LHCN-M2 (cell line): ENCODE measurements at places on chromosomes 7 and 10.
A peak's percentile ranks its signal among the peaks of the same experiment; 100 is the strongest.

DNA sequence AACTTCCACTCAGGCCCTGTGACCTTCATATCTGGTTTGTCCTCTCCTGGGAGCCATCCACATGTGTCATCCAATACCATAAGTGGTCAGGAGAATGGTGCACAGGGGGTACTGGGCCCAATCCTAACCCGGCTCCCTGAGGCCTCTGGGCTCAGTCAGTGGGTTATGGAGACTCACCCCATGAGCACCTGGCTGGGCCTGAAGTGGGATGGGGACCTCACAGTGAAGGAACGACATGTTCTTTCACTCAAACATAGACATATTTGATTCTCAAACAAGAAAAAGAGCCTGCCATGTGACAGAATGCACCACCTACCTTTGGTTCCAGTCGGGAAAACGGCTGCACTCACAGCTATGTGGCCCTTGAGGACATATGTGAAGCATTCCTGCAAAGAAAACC lies 51.8 kb downstream of the XPNPEP1 start:
- DNase-seq = no peak

DNA sequence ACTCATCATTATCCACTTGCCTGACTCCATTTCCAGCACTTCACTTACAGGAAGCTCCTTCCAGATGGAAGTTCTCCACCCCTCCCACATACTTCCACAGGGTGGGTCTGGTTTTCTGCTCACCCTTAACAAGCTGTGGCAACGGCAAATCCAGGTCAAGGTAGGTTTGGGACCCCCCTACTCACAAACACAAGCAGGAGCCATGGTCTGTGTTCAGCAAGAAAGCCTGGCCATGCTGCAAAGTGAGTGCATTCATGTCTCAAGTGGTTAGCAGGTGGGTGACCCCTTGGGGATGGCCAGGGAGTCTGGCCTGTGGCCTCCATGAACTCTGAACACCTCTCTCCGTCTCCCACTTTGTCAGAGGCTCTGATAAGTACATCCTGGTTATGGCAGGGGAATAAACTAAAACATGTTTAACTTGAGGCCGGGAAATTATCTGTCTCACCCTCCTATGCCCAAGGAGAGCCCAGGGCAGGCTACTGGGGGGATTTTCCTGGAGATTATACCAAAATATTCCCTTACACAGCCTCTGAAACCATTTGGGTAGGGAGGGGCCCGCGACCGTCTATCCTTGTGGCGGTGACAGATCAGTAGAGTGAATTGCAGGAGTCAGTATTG lies 844 bp downstream of the XPNPEP1 start:
- no peak for DNase-seq

DNA sequence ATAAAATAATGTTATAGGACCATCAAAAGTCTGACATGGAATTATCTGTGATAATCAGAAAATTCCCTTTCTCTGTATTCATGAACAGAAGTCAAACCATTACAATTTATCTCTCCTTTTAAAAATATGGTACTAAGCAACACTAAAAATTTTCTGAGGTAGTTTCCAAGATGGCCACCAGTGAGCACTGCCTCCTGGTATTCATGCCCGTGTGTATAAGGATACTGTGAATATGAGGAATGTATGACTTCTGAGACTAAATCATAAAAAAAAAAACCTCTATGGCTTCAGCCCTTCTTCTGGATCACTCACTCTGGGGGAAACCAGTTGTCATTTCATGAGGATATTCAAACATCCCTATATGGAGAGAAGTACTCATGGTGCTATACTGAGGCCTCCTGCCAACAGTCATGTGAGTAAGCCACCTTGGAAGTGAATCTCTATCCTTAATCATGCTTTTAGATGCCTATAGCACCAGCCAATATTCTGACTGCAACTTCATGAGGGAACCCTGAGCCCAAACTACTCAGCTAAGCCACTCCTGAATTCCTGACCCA lies 41.1 kb downstream of the SIRT1 start:
- peak; percentile 41 for DNase-seq

DNA sequence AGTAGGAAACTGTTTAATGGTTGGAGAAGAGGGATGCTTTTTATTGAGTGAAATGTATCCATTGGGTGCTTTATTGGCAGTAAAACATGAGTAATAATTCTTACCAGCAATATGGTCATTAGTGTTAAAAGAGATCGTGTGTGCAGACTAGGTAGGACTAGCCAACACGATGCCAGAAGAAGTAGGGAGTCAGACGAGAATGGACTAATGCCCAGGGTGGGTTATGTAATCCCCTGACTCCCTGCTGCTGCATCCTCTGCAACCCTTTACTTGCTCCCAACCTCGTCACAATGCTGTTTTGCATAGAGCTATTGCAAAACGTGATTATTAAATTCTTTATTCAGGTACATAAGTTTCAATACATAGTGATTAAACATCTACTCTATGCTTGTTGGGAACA lies 1213.7 kb downstream of the GATA3 start:
- DNase-seq = no peak

- no peak for DNase-seq
Measured at GRCh38 chr7:151951672-151952338, 4.4 kb upstream of the GALNTL5 start.

- DNase-seq = peak; percentile 81
Measured at GRCh38 chr7:39621784-39622411, 1.5 kb upstream of the RALA start.

GRCh38 chr7:157568770-157569584 lies 232.2 kb downstream of the DNAJB6 start:
- peak; percentile 4 for DNase-seq

DNA sequence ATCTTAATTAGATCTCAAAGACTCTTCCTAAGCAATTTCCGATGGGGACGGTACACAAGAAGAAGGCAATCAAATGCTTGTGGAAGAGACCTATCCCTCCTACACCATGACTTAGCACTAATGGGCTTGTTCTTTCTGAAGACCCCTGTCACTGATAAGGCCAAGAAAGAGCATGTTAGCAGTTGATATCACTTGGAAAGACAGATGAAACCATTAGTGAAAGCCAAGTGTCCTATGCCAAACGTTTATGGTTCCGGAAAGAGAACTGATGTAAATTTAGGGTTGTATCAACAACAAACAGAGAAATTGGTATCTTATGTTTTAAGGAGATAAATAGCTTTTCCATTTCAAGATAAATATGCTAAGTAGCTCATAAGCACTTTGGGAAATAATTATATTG lies 6.5 kb downstream of the UROS start:
- DNase-seq = no peak

GRCh38 chr7:84693483-84693882 lies 493.4 kb downstream of the SEMA3D start:
- DNase-seq = no peak

- DNase-seq = no peak
Measured at GRCh38 chr7:71429083-71429482, 297.1 kb downstream of the GALNT17 start.

- no peak for DNase-seq
Measured at GRCh38 chr10:88121361-88121760, 257.9 kb downstream of the PTEN start.

DNA sequence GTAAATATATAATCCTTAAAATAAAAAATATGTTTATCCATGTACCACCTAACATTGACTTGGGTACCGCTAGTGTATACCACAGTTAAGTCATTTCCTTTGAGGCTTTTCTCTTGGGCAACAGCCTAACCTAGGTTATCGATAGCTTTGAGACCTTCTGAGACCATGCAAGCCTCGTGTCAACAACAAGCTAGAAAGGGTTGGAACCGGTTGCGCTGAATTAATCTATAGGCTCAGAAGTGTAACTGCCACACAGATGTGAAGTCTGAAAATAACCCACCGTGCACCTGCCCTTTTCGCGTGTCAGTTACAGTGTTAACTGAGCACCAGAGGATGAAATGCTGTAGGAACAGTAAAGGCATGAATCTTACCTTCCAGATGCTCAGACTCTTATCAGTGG lies 59.8 kb downstream of the ARID5B start:
- DNase-seq = no peak

- no peak for DNase-seq
Measured at GRCh38 chr10:61472090-61472674, 19.0 kb upstream of the TMEM26 start.

DNA sequence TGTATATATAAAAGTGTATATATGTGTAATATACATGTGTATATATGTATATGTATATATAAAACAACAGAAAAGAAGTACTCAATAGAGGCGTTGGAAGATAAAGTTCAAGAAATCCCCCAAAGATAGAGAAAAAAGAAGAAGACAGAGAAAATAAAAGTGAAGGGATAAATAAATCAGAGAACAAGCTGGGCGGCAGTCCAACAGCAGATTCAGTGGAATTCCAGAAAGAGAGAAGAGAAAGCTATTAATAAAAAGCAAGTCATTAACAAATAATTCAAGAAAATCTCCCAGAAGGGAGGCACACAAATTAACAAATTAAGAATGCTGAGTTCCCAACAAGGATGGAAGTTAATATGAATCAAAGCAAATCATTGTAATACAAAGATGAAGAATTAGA lies 59.3 kb upstream of the RNF148 start:
- DNase-seq = no peak

DNA sequence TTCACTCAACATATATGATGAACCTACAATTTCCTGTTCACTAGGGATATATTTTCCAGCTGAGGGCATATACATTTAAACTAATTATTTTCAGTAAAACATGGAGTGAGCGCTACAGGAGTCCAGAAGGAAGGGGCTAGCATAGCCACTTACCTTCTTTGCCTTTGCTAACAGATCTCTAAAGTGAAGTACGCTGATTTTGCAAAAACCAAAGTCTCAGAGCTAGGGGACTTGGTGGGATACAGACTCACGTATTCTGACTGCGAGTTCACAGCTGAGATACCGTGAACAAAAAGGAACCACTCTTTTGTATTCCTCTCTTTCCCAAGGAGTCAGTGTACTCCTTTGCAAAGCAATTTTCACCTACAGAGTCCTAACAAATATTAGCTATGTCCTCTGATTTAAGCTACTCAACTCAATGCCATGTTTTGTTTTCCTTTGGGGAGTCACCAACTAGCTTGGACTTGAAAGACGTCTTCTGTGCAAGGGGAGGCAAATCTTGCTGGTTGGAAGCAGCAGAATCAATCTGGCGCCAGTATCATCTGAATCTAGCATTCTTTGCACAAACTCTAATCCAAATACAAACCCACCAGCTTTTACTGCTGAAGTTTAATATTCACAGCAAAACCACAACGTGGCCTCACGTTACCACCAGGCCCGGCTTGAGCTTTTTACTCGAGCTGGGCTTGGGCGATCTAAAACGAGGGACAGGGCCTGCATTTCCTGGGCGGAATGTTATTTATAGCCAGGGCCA lies 657 bp downstream of the CDNF start:
- DNase-seq = no peak

DNA sequence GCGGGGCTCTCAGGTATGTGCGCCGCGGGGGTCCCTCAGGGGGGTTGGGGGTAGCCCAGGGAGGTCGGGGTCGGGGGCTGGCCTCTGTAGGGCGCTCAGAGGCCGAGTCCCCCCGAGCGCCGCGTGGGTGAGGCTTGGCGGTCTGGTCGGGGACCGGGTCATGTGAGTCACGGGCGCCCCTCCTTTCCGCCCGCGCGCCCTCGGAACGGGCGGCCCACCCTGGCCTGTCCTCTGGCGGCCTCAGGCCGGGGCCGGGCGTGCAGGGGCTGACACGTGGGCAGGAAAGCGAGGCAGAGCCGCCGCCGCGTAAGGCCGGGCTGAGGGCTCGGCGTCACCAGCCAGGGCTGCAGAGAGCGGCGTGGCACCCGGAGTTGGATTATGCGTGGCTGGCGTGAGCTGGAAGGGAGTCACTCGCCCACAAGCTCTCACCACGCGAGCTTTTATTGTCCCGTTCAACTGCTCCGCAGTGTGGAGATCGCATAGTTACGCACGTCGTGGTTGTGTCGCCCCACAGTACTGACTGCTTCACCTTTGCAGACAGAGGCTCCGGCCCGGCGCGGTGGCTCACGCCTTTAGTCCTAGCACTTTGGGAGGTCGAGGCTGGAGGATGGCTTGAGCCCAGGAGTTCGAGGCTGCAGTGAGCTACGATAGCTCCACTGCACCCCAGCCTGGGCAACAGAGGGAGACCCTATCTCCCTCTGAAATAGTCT lies 385 bp downstream of the SHLD2 start:
- peak; percentile 84 for DNase-seq

- DNase-seq = no peak
Measured at GRCh38 chr10:43352951-43353350, 18.5 kb upstream of the FXYD4 start.

GRCh38 chr10:113357681-113358300 lies 195.1 kb upstream of the HABP2 start:
- no peak for DNase-seq

DNA sequence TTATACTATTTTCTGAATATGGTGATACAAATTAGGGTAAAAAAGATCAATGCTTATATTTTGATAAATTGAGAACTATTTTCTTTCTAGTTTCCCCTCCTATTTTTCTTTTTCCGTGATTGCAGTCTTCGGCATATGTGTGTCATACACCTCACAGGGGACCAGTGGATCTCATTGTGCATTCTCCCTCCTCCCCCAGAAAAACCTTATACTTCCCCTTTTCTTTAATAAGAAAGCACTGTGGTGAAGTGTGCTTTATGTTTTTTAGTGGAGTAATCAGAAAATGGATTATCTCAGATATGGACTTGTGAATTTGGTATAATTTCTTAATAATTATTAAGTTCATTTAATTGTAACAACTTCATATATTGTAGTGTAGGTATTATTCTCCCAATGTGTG lies 72.8 kb downstream of the BICC1 start:
- DNase-seq = no peak

DNA sequence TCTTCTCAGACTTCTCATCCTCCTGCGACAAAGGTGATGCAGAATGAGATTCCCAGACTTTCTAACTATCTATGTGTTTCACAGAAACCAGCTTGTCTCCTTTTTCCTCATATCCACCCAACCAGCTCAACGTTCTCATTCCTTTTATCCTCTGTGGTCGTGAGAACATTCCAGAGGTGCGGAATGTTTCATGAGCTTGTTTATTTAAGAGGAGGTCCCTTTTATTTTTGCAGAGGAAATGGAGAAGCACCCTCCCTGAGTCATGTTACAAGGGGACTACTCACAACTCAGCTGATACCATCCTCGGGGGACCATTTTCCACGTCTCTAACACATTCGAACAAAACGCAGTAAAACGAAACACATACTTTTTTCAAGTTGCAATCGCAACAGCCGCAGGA lies 93.2 kb downstream of the ZRANB1 start:
- peak; percentile 97 for DNase-seq

DNA sequence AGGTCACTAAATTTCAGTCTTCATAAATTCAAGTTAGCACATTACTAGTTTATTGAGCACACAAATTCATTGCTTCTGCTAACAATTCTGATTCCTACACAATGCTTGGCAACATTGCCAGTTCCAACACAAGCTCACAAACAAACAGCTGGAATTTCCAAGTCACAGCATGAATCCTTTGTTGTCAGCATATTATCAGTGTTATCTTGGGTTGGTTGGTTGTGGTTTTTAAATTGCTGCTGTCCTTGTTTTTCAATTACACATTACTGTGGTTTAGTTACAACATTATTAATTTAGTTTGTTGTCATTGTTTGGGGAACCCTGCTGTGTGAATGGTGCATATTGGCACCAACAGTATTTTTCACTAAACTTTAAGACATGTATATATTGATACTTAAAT lies 86.0 kb upstream of the ARID5B start:
- peak; percentile 34 for DNase-seq
